ENCODE measurements at places on chromosomes 12 and 14.

DNA sequence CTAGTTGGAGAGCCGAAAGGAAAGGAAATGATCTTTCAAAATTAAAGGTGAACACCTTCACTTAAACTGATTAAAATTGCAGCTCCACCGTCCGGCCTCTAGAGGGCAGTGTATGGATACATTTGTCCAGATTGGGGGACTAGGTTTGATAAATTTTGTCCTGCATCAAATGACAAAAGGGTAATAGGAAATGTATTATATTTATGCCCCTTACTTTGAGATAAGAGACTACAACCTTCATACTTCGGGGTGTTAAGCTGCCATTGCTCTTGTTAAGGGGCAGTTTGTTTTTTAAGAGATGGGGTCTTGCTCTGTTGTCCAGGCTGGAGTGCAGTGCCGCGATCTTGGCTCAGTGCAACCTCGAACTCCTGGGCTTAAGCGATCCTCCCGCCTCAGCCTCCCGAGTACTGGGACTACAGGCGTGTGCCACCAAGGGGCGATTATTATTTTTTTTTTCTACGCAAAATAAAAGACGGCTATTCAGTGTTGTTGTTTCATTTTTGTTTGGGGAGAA is 818 bp upstream of the SUOX start:
- no peak for DNase-seq

DNA sequence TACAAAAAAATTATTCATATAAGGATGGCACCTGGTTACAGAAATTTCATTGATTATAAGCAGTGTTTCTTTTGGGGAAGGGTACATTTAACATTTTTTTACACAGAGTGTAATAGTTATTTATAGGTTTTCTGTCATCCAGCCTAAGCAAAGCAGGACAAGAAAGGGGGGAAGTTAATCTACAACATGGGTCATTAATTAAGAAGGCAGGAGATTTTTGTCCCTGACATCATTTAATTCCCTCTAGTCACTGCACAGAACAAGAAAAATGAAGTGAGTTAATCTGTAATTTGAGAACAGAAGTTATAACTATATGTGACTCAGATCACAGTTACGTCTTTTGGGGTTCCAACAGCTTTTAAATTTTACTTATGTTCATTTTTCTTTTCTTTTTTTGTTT is 173.4 kb downstream of the PTPRO start:
- no peak for DNase-seq

DNA sequence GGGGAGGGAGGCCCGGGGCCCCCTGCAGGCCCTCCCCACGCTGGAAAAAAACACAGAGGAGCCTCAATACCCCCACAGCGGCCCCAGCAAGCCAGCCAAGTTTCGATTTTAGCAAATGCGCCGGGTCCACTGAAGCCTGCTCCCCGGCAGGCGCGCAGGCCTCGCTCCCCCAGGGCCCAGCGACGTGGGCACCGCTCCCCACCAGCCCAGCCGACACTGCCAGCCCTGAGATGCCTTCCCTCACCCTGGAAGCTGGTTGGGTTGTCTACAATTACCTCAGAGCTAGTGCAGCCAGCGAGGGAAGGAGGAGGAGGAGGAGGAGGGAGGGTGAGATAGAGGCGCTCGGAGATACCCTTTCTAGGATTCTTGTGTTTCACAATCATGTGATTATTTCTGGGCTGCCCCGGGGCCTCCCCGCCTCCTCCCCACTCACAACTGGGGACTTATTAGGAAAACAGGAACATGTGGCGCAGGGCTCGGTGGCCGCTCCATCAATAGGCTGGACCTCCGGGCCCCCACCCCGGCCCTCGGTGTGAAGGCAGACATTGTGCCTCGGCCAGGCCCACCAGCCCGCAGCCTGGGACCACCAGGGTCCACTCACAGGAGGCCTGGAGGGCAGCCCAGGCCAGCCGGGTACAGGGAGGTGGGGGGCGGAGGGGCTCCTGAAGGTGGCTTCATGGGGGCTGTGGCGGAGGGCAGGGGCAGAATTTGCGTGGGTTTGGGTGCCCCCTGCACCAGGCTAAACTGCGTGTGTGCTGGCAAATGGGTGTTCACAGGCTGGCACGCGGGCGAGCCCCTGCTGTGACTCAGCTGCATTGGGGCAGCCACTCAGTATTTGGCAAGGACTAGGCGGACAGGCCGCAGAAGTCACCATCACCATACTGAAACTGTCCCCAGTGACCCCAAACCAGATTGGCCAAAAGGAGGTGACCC is 109.9 kb downstream of the NCOR2 start:
- DNase-seq = no peak

- no peak for DNase-seq
Measured at GRCh38 chr12:60724475-60724874, 1128.6 kb downstream of the SLC16A7 start.

GRCh38 chr12:26566675-26567074 is 266.3 kb downstream of the ITPR2 start:
- DNase-seq = no peak

Measured in epithelial cell of proximal tubule (primary cell).